ENCODE measurements at places on chromosomes 6 and 20.

GRCh38 chr20:35117196-35117595 lies 24.6 kb upstream of the TRPC4AP start:
- DNase-seq: no peak

DNA sequence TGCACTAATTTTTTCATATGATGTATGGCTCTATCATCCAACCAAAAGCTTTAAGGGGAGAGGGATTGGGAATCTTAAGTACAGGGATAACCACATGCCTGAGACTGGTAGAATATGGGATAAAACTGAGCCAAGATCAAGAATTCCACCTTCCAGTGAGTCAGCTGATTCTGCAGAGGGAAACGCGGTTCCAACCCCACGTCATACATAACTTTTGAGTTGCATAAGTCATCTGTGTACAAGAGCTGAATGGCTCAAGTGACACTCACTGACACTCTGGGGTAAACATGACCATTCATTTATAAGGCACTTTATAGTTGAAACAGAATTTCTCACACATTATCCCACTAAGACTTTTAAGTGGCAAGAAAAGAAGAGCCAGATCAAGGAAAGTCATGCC lies 16.4 kb downstream of the TRIM27 start:
- no peak for DNase-seq

- no peak for DNase-seq
Observed at GRCh38 chr6:149129371-149130077, 188.0 kb upstream of the TAB2 start.

DNA sequence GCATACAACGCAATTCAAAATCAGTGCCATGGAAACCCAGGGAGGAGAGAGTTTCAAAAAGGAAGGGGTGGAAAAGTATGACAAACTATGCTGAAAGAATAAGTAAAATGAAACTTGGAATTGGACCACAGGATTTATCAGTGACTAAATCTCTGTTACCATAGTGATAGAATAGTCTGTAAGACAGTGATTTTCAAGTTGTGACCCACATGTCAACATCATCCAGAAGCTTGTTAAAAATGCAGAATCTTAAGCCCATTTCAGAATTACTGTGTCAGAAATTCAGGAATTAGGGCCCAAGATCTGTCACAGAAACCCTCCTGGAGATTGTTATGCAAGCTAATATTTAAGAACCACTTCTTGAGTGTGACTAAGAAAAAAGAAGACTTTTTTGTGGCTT lies 417.7 kb upstream of the JAG1 start:
- DNase-seq: no peak

DNA sequence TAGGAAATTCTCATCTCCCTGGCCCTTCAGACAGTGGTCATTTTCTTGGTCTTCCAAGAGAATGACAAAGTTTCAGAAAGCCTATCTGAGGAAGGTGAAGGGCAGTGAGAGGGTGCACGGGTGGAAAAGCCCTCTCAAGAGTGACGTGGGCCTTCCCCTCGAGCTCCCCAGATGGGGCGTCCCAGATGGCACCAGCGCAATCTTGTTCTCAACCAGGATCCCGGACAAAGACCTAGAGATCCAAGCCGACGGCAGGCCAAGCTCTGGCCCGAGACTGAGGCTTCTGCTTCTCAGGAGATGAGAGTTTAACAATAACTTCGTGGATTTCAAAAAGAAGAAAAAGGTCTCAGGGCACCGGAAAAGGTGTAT lies 797 bp upstream of the ZNF133 start:
- no peak for DNase-seq

GRCh38 chr6:17845598-17845997 lies 138.9 kb upstream of the NUP153 start:
- no peak for DNase-seq

GRCh38 chr6:32969685-32970412 lies 1.5 kb downstream of the BRD2 start:
- peak; percentile 75 for DNase-seq

DNA sequence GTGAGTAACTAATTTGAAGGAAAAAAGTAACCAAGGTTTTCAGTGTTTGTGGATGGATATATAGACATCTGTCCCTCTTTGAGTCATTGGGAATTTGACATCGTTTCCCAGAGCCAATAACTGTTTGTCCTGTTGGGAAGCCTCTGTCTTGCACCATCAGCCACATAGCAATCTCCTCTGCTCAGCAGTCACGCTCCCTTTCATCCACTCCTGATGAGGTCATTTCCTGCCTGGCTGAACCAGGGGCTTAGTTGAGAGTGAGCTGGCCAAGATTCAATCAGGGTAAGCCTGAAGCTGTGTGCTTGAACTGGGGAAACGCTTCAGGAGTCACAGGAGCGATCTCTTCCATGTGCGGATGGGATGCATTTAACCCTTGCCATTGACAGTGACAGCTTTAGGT lies 121.5 kb upstream of the FOXQ1 start:
- no peak for DNase-seq

DNA sequence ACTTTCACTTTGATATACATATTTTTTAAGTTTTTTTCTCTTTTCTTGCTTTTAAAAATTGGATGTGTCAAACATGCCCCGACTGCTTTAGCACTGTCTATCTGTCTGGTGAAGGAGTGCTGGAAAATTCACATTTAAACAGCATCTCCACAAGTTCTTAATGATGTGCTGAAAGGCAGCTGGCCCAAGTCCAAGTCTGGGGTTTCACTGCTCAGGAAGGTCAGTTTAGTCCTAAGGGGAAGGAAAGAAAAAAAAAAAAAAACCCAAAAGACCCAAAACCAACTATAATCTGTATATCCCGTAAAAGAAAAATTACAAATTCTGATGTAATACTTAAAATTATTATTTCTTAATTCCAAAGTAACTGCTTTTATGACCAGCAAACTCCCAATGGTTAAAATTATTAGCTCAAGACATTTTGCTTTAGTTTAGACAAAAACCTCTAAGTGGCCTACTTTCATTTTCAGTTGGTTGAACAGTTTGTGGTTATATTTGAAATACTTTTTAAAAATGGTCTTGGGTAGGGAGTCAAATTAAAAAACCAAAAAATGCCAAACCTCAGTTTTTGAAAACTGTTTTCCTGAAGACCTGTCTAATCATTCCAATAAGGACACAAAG lies 79.5 kb upstream of the PREP start:
- no peak for DNase-seq

- no peak for DNase-seq
Observed at GRCh38 chr6:137782166-137783039, 84.7 kb upstream of the TNFAIP3 start.

DNA sequence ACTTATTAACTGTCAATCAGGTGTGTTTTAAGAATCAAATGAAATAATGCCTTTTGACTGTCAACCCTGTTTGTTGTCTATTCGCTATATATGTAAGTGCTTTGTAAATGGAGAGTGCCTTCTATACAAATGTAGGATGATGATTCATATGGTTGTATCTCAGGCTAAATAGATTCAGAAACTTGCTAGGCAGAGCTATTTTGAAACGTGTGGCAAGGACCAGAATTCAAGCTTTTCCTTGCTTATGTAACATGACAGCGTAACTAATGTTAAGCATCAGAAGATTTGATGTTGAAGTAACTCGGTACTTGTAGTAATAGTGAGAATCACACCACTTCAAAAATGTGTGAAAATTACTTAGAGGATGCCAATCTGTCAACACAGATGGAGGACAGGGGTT lies 3.4 kb downstream of the OGFRL1 start:
- DNase-seq: no peak

GRCh38 chr20:64090165-64090564 lies 6.0 kb upstream of the LKAAEAR1 start:
- DNase-seq: no peak

GRCh38 chr20:44182135-44182765 lies 4.7 kb downstream of the JPH2 start:
- DNase-seq: no peak

DNA sequence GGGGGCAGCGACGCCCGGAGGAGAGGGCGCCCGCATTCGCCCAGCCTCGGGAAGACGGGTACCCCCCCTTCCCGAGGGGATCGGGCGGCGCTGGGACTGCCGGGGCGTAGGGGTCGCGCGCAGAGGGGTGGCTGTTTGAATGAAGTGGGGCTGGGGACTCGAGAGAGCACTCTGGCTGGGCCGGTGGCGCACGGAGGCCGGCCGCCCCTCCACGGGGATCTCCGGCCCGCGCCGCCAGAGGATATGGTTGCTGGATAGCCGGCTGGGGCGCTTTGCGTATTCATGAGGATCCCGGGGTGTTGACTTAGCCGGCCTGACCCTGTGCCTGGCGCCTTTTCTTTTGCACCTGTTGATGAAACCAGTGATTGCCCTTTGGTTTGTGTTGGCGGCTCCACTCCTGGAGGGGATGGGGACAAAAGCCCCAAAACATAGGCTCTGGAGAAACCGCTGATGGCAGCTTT lies 469 bp downstream of the SYNJ2 start:
- peak; percentile 46 for DNase-seq

DNA sequence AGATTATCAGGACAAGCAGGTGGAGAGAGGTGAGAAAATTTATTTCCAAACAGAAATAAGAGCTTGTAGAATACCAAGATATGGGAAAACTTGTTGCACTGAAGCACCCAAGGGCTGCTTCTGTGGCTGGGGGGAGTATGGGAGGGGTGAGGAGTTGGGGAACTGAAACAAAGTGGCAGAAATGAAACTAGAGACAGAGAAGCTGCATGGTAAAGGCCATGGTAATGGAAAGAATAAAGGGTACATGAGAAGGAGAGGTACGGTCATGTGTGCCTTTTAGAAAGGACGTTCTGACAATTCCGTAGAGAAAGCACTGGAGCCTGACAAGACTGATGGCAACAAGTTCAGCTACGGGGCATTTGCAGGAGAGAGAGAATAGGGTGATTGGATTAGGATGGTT lies 51.6 kb upstream of the RIN2 start:
- DNase-seq: no peak

DNA sequence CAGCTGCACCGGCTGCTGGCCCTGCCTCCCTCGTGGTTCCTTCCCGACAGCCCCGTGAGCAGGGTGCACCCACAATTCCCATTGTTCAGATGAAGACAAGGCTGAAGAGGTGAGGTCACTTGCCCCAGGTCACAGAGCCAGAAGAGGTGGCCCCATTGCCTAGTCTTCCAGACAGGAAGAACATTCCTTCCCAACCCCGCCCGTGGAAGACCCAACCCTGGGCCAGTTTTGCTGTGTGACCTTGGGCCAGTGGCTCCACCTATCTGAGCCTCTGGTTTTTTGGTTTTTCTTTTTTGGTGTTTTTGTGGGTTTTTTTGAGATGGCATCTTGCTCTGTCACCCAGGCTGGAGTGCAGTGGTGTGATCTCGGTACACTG lies 61.7 kb downstream of the RIPOR3 start:
- no peak for DNase-seq

- DNase-seq: no peak
Observed at GRCh38 chr6:42407379-42407778, 44.3 kb downstream of the TRERF1 start.

DNA sequence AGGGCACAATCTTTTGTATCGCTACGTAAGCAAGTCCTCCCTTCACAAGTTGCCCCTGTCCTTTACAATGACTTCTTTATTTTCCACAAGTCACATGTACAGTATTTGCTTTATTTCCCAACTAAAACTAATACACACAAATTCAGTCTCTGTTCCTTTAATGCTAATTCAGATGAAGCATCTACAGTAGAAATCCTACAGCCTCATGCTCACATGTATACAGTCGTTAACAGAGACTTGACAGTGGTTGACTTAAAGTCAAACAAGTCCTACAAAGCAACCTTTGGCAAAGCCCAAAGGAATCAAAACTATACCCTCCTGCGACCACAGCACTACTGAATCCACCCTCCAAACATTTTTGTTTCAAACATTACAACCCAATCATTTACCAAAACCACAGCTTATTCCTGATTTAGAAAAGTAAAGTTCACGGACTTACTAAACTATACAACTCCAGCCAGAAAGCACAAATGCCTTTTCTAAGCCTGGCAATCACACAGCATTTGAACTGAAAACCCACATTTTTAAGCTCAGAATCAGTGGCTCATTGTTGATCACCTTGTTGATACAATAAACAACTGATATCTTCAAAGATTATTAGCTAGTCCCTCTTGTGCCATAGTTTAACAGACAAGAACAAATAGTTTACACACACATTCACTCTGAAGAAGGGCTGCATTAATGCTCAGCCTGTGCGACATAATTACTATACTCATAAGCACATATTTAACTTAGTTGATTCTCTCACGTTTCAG lies 70.9 kb upstream of the NHSL1 start:
- no peak for DNase-seq

GRCh38 chr6:40473026-40473425 lies 114.1 kb downstream of the LRFN2 start:
- no peak for DNase-seq

- DNase-seq: no peak
Observed at GRCh38 chr6:69976591-69977090, 110.3 kb downstream of the COL19A1 start.

GRCh38 chr6:90544081-90544480 lies 42.8 kb downstream of the MAP3K7 start:
- DNase-seq: no peak

DNA sequence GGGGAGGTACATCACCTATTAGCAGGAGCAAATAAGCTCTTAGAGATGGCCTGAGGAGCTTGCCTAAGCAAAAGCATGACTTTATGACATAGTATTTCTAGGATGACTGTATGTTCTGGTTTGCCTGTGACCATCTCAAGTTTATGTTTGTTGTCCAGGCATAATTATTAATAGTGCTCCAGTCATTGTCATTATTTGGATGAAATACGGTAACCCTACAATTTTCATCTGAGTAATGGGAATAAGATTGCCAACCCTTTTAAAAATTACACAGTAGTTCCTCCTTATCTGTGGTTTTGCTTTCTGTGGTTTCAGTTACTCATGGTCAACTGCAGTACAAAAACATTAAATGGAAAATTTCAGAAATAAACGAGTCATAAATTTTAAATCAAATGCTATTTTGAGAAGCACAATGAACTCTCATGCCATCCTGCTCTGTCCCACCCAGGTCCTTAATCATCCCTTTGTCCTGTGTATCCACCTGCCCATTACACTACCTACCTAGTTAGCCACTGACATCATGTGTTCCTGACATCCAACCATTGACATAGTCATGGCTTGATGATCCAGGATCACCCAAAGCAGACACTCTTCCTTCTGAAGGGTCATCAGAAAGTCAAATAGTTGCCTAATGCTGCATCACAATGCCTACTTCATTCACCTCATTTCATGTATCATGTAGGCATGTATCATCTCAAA lies 27.0 kb upstream of the TFB1M start:
- DNase-seq: no peak

DNA sequence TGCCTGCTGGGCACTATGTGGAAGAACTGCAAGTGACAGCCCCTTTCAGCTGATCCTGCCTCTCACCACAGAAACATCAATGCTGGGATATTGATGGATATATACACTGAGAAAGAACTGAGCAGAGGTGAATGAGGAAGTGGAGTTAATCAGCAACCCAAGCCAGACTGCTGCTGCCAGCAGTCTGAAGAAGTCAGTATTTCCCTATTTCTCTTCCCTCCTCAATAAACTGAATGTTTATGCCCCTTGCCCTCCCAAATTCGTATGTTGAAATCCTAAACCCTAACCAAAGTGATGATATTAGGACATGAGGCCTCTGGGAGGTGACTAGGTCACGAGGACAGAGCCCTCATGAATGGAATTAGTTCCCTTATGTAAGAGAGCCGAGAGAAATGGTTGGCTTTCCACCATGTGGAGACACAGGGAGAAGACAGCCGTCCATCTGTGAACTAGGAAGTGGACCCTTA lies 76.3 kb downstream of the CDK19 start:
- DNase-seq: no peak
